ENCODE measurements at places on chromosomes 1 and 21. TPM values are rescaled to one million over a fixed set of nuclear protein-coding genes. Genes with fewer than 3 reads are reported as not detected.

Gene SPRR1A
- not detected for total RNA-seq

- H3K27me3 ChIP-seq: peaks cover under 1% of the 10 kb centered on the region
- no peak for DNase-seq
- H3K27ac ChIP-seq: no peak overlapping the region
- H3K4me3 ChIP-seq: no peak overlapping the region
- H3K36me3 ChIP-seq: no peaks in the 10 kb centered on the region
- H3K4me1 ChIP-seq: no peaks in the 10 kb centered on the region
Observed at GRCh38 chr1:7511381-7511780, 259.7 kb upstream of the VAMP3 start.

DNA sequence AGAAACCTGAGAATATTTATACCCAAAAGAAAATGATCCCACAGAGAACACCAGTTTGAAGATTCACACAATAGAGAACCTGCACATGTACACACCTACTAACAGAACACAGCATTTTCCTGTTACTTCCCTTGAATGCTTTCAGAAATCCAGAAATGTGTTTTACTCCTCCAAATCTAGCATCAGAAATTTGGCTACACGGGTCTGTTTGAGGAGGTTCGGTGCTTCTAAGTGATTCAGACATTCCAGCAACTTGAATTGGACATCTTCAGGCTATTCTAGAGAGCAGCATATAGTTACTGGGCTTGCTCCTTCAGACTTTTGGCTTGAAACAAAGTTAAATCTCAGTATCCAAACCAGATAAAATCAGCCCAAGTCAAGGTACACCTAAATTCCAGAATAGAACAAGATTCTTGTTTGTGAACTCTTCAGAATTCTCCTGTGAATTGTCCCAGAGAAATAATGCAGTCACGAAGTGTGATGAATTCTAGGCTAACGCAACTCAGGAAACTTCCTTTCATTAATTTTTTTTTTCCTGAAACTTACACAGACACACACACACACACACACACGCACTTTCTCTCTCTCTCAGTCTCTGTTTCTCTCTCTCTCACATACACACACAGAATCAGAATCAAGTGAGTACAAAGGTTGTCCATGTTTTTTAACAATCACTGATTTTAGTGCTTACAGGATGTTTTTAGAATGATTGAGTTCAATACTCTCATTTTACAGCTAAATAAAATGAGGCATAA is 278.4 kb upstream of the SNX7 start:
- H3K4me3 ChIP-seq: no peak overlapping the region
- H3K27me3 ChIP-seq: no peaks in the 10 kb centered on the region
- peak; percentile 26 for DNase-seq
- no peaks in the 10 kb centered on the region for H3K36me3 ChIP-seq
- no peak overlapping the region for H3K27ac ChIP-seq
- no peaks in the 10 kb centered on the region for H3K4me1 ChIP-seq

Gene DFFA
- 32.1 TPM for total RNA-seq

DNA sequence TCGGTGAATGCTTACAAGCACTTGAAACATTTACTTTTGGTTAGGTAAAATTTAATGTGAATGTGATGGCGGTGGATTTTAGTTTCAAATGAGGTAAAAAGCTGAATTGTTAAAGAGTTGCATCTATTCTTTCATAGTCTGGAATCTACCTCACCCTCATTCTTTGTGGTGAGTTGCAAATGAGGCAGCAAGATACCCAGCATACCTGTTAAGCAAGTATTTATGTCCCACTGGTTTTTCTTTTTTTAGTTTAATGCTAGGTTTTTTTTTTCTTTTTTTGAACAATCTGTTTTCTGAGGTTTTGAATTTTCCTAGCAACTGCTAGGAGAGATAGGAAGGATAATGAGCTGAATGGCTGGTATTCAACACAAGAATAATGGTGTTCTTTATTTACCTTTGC is 127.9 kb upstream of the CACYBP start:
- no peaks in the 10 kb centered on the region for H3K4me1 ChIP-seq
- no peaks in the 10 kb centered on the region for H3K36me3 ChIP-seq
- H3K27ac ChIP-seq: no peak overlapping the region
- no peaks in the 10 kb centered on the region for H3K27me3 ChIP-seq
- H3K4me3 ChIP-seq: no peak overlapping the region
